SK-N-DZ (cell line): ENCODE measurements at places on chromosomes 12 and 14.

GRCh38 chr12:107501681-107502080 lies 183.9 kb upstream of the PWP1 start:
- DNase-seq: no peak

- DNase-seq: no peak
Measured at GRCh38 chr14:90814806-90815571, 1.2 kb downstream of the TTC7B start.

GRCh38 chr14:69387311-69387710 lies 10.8 kb downstream of the ERH start:
- no peak for DNase-seq

GRCh38 chr12:122003651-122004611 lies 17.8 kb upstream of the BCL7A start:
- no peak for DNase-seq

- DNase-seq: no peak
Measured at GRCh38 chr14:95137804-95138167, 19.5 kb downstream of the DICER1 start.

- DNase-seq: no peak
Measured at GRCh38 chr12:110289044-110289710, 8.1 kb downstream of the ATP2A2 start.

DNA sequence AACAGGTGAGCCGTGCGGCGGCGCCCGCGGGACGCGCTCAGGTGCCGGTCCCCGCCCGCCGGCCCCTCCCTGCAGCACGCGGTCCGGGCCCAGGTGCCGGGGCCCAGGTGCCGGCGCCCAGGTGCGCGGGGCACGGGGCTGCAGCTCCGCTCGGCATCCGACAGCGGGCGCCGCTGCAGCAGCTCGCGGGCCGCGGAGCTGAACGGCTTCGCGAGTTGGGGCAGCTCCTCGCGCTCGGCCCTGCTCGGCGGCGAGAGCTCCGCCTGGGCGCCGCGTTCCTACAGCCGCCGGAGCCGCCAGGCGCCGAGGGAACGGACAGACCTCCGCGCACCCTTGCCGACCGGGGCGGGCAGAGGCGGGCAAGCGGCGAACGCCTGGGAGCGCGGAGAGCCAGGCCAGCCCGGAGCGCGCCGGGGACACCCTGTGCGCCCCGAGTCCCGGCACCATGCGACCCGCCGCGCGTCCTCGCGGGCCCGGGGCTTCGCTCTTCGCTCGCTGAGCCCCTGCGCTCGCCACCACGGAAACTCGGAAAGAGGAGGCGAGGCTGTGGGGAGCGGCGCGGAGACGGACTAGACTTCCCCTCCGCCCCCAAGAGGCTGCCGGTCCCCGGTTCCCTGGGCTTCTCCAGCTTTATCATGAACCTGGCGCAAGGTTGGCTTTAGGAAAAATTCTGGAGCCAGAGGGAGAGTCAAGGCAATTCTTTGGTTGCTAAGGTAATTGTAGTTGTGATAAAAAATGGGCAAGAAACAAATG lies at the start of gene RGS6:
RGS6 (plus strand) TSS at position 201 of the 753 bp plus-strand sequence.
- no peak for DNase-seq

DNA sequence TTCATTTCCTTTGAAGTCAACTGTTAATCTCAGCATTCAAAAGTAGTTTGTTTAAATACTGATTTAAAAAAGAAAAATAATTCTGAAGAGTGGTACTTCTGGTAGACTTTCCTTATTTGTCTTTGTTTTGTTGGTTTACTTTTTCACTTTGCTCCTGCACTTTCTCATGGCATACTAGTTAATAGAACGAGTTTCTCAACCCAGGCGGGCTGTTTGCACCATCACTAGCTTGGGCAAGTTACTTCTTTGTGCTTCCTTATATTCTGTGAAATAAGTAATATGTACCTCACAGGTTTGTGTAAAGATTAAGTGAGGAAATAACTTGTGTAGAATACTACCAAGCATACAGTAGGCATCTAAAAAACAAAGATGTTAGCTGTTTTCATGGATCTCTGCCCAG lies 45.5 kb downstream of the SLC38A6 start:
- DNase-seq: no peak

- no peak for DNase-seq
Measured at GRCh38 chr12:11016937-11017336, 5.5 kb downstream of the TAS2R19 start.

GRCh38 chr12:89889062-89889461 lies 180.4 kb upstream of the ATP2B1 start:
- DNase-seq: no peak

DNA sequence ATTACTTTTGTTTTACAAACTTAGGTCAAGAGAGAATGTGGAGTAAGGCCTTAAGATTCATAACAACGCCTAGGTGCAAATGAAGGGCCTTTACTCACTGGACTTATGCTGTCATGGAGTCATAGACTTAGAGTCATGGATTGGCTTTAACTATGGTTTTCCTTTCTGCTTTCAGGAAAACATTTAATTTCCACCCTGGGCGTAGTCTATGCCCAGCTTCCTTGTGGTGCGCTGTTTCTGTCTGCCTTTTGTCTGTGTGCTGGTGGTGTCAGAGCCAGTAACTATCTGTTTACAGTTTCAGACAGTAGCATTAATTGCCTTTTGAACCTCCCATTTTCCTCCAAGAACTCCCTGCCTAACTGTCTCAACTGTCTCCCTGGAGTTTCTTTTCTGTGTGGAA lies 31.8 kb upstream of the COX6A1 start:
- no peak for DNase-seq

- DNase-seq: no peak
Measured at GRCh38 chr12:88723219-88723618, 142.9 kb upstream of the KITLG start.

- no peak for DNase-seq
Measured at GRCh38 chr12:96994900-96995299, 87.8 kb downstream of the NEDD1 start.

DNA sequence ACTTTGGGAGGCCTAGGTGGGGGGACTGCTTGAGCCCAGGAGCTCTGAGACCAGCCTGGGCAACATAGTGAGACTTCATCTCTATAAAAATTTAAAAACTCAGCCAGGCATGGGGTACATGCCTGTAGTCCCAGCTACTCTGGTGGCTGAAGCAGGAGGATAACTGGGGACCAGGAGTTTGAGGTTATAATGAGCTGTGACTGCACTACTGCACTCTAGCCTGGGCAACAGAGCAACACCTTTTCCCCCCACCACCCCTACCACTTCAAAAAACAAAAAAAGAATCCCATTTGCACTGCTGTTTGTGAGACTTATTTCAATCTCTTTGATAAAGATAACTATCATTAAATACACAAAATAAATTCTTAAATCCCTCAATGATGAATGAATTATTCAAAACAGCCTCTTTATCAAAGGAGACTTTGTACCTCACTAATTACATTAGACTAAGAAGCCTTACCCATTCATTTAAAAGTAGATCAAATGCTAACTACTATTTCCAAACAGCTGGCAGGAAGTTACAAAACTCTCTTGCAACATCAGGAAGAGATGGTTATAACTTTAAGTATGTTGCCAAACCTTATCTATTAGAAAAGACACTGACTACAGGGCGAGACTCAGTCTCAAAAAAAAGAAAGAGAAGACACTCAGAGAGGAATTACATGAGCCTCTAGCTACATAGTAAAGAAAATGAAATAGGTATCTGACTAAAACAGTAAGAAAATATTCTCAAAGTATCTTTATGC lies 14.7 kb downstream of the BLTP3B start:
- no peak for DNase-seq

DNA sequence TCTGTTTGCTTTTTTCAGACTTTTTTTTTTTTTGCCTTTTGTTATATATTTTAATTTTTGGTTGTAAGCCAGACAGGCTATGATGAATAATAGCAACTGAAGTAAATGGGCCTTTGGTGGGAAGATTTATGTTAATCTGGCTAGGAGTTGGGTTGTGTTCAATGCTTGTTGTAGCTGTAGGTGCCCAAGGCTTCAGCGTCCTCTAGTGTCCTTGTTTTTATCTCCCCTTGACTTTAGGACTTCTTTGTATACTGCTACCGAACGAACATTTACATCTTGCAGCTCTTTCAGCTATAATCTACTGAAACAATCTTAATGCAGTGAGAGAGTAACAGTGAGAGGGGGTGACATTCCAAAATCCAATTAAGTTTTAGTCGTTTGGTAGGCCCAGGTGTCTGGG lies 848.4 kb upstream of the FBXO33 start:
- no peak for DNase-seq

- DNase-seq: no peak
Measured at GRCh38 chr12:94994312-94994711, 9.2 kb downstream of the NDUFA12 start.

DNA sequence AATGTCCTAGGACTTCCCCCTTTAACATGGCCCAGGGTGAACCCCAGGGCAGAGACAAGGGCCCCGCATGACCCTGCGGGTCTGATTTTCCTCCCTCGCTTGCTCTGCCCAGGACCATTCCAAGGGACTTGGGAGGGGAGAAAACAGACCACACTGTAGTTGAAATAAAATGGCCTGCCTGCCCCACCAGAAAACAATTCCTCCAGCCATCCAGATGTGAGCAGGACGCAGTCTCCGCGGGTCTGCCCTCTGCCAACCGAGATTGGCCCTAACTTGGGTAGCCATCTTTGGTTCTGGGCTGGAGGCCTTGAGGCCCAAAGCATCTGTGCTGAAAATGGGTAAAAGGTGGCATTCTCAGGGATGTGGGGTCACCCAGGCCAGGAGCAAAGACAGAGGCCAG lies 75.5 kb downstream of the RFLNA start:
- DNase-seq: no peak

DNA sequence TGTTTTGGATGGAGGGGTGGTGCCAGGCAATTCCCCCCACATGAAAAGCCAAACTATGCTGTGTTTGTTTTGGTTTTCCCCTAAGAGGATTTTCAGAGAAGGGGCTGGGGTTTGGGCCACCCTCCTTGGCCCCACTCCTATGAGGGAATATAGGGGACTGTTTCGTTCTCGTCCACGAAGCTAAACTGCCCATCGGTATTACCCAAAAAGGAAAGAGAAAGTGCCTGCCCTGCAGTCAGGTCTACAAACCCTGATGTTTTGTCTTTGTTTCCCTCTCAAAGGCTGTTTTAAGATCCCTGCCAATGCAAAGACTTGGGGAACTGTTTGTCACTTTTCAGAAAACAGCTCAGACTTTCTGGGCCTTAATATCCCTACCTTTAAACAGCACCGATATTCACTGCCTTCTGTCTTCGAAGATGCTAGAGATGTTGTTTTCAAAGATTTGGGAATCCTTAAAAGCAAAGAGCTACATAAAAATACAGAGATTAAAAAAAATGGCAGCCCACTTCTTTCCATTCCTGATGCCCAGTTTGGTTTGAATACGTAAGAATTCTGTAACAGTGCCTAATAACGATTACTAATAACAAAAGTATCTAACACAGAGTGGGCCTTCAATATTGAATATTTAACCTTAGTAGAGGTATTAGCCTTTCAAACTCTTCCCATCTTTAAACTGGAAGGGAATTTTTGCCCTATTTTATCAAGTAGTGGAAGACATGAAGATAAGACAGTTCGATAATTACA lies 518.4 kb downstream of the MED13L start:
- DNase-seq: no peak

- DNase-seq: no peak
Measured at GRCh38 chr12:108561852-108562347, 496 bp upstream of the ISCU start.

- no peak for DNase-seq
Measured at GRCh38 chr14:92603309-92604242, 90.0 kb downstream of the RIN3 start.

DNA sequence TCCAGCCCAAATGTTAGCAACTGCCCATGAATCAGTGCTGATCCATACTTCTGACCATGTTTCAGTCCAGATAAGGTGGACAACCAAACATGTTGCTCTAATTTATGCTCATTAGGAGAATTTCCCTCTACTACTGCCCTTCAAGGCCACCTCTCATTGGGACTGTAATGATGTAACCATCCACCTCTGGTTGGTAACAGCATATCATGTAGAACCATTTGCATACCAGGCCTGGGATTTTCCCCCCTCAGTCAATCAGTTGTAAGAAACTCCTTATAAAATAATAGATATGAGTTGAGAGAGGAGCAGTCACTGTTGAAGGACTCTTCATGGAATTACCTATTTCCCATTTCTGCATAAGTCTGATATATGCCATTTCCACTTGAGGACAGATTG lies 17.8 kb upstream of the YAF2 start:
- DNase-seq: no peak

DNA sequence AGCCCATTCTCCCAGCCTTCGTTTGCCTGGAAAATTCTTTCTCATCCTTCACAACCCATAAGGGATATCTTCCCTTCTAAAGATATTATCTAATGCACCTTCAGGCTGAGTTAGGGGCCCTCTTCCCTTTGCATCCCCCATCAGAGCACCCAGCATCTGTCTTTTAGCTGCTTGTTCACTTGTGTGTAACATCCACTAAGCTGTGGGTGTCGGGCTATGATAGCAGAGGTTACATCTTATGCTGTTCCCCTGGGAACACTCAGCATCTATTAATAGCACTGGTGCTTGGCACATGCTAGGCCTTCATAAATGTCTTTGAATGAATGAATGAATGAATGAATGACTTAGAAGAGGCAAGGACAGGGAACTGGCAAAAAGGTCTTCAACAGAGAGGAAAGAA lies 131.8 kb downstream of the NUAK1 start:
- no peak for DNase-seq

- DNase-seq: no peak
Measured at GRCh38 chr14:26330982-26331381, 266.9 kb downstream of the NOVA1 start.

- no peak for DNase-seq
Measured at GRCh38 chr14:62027958-62028357, 265.7 kb downstream of the SNAPC1 start.

- no peak for DNase-seq
Measured at GRCh38 chr14:55519473-55520080, 60.4 kb upstream of the KTN1 start.

DNA sequence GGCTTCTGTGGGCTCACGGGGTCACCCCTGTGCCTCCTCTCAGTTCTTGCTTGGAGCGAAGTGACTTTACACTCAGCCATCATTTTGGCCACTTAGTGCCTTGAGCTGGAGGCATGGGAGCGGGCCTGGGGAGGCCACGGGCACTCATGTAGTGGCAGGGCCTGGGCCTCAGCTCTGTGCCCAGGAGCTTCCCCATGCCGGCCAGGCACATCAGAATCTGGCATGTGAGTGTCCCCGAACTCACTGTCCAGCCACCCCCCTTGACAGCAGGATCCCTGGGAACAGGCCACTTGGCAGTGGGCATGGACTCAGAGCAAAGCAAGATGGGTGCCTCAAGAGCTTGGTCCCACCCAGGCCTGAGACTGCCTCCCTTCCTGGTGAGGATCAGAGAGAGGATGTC lies 29.5 kb downstream of the DDX51 start:
- no peak for DNase-seq

DNA sequence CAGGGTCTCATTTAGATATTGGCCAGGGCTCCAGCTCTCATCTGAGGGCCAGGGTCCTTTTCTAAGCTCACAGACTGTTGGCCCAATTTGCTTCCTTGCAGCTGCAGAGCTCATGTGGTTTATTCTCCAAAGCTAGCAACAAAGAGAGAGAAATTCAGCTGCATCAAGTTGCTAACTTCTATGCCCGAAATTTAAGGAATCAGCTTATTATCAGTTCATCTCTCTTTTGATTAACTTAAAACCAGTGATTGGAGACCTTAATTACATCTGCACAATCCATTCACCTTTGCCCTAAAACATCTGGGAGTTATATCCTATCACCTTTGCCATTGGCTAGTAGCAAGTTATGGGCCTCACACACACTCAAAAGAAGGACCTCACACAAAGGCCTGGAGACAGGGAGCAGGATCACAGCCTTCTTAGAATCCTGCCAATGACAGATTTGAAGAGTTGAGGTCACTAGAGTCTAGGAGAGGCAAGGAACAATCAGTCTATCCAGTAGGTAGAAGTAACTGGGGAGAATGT lies 258.8 kb upstream of the GARIN6 start:
- peak; percentile 17 for DNase-seq
